Activated CD8-positive, alpha-beta memory T cell treated with anti-CD3 and anti-CD28 coated beads for 48 hours (primary cell): ENCODE measurements at places on chromosomes 1 and 21.

DNA sequence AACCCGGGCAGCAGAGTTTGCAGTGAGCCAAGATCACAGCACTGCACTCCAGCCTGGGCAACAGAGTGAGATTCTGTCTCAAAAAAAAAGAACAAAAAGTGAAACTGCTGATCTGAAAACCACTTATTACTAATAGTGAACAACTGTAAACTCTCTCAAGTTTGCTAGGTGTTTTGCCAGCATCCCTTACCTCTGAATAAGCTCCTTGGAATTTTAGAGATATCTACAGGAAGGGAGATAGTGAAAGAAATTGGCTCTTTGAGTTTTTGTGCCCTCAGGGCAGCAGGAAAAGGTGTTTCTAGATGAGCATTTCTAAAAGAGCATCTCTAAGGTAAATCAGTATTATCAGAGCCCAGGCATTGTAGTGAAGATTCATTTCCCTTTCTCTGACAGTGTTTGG, 27.1 kb downstream of the PARK7 start:
- no peak for DNase-seq

DNA sequence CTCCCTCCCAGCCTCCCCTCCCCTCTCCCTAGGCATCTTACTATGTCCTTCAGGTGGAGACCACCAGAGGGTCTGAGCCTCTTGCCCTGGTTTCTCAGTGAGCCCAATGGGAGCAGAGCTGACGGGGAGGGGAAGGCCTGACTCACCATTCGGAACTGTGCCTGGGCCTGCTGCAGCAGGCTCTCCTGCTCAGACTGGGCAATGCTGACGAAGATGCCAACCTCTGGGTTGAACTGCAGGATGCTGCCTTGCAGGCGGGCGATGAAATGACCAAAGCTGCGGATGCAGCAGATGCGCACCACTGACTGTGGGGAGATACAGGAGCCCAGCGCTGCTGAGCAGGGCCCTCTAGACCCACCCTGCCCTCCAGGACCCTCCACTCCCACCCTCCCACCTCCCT, 11.0 kb upstream of the PAQR6 start:
- no peak for DNase-seq

DNA sequence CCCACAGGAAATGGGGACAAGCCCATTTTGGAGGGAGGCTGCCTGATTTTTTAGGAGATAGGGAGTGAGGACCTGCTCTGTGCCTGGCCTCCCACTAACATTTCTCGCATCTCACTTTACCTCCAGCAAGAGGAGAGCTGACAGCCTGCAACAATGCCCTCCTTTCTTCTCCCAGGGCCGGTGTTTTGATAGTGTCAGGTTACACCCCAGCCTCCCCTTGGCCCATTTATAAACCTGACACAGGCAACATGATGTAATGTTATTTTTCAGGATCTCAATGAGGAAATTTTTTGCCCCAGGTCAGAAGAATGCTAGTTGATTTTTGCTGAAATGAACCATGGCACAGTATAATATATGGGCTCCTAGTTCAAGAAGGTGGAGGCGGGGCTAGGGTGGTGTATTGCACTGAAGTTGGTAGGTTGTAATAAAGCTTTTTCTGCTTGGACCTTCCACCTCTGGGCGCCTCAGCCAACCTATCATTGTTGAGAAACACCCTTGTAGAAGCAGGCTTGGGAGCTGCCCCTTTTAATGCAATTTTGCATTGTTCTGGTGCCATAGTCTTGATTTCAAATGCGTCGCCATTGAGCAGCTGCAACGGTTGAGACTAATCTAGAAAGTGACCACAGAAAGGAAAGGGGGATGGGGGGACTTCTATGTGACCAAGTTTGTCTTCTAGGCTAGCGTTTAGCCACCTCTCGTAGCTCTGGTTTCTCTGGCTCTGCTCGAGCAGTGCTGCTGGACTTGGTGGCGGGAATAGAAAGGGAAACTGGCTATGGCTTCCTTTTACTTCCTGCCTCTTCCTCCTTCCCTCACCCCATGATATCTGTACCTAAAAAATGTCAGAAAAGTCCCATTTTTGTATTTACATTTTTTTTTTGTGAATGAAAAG, 53.0 kb downstream of the PBX1 start:
- no peak for DNase-seq

DNA sequence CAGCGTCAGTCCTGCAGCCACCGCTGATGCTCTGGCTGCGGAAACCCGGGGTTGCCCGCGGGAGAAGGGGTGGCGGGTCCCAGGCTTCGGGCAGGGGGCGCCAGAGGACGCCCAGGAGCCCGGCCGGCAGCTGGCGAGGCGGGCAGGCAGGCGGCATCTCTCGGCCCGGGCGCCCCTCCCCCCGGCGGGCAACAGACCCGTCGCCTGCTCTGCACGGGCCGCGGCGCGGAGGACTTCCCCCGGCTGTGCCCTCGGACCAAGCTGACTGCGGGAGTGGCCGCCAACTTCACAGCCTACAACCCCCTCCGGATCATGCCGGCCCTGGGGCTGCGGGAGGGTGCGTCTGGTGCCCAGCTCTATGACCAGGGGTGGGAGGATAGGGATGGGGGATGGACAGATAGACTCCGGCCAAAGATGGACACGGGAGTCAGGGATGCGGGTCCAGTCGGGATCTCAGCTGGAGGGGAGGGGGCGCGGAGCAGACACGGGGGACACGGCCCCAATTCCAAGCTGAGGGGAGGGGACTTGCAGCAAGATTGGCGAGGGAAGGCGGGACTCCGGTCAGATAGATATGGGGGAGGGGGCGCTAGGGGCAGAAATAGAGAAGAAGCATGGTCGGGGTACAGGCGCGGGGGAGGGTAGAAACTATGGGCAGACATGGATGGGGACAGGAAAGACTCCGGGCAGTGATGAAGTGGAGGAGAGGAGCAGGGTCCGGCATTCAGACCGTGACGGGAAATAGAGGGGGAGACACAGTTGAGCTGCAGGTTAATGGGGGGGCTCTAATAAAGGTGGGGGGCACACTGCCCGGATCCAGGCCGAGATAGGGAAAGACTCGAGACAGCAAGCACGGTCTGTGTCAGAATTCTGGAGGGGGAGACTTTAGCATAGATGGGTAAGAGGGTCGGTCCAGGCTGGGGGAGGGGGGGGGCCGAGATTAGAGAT, 1.1 kb downstream of the ADGRB2 start:
- DNase-seq, result peak; percentile 39

- no peak for DNase-seq
Measured at GRCh38 chr1:174405219-174405618, 42.5 kb upstream of the GPR52 start.

DNA sequence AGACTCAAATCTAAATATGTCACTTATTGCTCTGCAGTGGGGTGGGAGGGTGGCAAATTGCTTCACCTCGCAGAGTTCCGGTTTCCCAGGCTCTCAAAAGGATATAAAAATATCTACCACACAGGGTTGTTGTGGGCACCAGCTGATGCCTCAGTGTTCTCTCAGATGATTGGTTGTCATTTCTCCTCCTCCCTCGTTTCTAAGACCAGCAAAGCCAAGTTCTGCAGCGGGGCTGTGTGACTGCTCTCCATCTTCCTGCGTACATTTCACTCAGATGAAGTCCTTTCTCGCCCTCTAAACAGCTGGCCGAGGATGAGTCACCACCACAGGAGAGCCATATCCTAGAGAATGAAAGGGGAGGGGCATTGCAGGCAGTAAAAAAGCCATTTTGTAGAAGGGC, 35.0 kb upstream of the VWA5B1 start:
- DNase-seq, result no peak

DNA sequence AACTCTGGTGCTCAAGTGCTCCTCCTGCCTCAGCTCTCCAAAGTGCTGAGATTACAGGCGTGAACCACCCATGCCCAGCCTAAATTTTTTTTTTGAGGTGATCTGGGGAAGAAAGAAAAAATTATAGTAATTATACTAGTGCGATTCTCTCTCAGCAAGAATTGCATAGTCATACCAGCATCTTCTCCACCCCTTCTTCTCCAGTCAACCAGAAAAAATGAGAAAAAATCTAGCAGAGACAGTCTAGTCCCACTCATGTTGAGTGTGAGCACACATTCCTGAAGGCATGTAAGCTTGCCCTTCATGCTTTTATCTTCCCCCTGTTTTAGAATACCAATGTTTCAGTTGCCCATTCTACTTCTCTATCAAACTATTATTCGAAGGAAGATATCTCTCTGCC, 207.6 kb downstream of the S1PR1 start:
- DNase-seq, result no peak

- no peak for DNase-seq
Measured at GRCh38 chr1:154466921-154467417, 35.0 kb upstream of the TDRD10 start.

GRCh38 chr21:15894596-15894995, 164.8 kb downstream of the USP25 start:
- no peak for DNase-seq

DNA sequence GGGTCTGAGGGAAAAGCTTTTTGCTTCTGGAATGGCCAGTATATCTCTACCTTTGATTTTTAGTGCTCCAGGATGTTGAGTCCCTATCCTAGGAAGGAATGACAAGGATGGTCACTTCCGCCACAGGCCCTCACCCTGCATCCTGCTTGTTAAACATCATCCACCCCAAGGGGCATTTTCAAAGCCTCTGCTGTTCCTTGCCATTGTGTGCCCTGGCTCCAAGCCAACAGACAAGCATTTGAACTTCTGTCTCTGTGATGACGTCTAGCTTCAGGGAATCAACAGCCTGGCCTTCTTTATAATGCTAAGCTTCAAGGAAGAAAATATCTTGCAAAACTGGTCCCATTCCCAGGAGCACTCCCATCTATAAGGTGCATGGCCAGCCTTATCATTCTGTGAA, 12.3 kb upstream of the JAM2 start:
- DNase-seq, result no peak

DNA sequence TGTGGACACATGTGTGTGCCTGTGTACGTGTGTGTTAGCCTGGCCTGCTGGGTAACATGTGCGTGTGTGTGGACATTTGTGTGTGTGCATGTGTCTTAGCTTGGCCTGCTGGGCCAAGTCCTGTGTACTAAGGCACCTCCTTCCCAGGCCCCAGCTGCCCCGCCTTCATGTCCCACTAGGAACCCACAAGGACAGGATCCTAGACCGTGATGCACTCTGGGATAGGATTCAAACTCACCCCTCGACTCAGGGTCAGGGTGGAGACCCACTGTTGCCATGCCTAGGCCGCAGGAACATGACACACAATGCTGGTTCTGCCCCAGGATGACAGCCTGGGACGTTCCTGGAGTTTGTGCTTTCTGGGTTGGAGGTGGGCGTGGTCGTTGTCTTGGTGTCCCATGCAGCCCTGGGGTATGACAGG, 89.9 kb upstream of the TMPRSS2 start:
- no peak for DNase-seq

- no peak for DNase-seq
Measured at GRCh38 chr21:42340187-42341050, 10.4 kb downstream of the TFF2 start.

DNA sequence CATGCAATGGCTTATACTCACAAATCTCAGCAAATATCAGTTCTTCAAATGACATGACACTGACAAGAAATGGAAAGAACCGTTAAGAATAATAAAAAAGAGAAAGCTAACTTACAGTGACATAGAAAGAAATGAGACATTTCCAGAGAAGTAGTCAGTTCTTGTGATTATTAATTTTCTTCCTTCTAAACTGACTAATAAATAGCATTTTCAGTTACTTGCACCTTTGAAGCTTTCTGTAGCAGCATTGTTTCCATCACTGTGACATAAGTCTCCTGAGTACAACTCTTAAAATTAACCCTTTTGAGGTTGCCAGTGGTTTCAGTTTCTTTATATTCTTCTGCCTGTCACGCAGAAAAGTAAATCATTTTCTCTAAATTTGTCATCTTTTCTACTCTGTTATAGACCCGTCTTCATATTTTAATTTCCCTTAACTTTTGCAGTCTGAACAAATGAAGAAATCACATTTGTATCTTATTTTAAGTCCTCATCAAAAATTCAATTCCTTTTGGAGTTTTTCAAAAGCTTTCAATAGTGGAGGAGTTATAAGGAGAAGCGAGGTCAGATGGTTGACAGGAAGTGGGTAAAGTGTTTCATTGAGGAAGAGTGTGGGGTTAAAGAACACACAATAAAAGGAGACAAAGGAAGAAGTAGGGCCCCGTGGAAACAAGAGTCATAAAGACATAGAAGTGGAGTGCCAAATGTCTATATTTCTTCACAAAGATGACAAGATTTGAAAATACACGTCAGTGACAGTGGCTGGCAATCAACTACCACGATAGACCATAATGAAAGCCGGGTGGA, 57.9 kb upstream of the S1PR1 start:
- no peak for DNase-seq
